ENCODE measurements at places on chromosomes 11 and 22. TPM values are rescaled to one million over a fixed set of nuclear protein-coding genes. Genes with fewer than 3 reads are reported as not detected.

PNPLA3 gene
- 0.78 TPM for total RNA-seq

CASP5 gene
- not detected for total RNA-seq

- no peak for DNase-seq
Observed at GRCh38 chr11:1395773-1396374, 6.1 kb downstream of the BRSK2 start.

GRCh38 chr11:57324154-57324885 is 432 bp downstream of the TNKS1BP1 start:
- no peak for DNase-seq
